ENCODE measurements at places on chromosomes 16 and 17.
A peak's percentile ranks its signal among the peaks of the same experiment; 100 is the strongest.

DNA sequence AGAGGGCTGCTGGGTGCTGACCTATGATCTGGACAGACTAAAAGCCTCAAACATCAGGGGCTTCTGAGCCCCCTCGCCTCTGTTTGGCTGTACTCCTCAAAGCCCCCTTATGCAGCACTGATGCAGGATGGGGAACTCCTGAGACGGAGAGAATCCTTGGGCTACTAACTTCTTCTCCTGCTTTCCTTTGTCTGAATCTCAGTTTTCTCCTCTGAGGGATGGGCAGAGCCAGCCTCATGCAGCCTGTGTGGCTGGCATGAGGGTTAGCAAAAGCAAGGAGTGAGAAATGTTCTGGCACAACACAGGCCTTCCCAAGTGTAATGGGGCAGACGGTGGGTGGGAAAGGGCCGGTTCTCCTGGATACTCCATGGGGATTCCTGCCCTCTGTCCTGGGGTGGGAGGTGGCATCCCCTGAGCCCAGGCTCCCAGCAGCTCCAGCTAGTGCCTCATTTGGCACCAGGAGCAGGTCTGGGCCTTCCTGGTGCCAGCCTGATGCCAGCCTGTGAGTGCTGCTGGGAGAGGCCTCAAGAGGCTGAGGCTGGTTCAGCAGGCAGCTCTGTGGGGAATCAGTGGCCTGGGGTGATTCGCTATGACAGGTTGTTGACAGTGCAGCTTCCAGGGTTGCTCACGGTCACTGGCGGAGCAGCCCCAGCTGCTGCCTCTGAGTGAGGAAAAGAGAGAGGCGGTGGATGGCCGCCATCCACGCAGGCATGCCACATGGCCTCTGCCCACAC, 4.0 kb upstream of the BRD7 start:
- DNase-seq: no peak

- no peak for DNase-seq
Measured at GRCh38 chr17:21676281-21677111, 15.8 kb upstream of the KCNJ18 start.

- no peak for DNase-seq
Measured at GRCh38 chr17:57603978-57604377, 141.1 kb downstream of the CCDC182 start.

- no peak for DNase-seq
Measured at GRCh38 chr16:28257256-28257655, 35.1 kb upstream of the SBK1 start.

GRCh38 chr17:1649844-1650501, at the start of gene RILP:
Gene RILP (minus strand): TSS chr17:1649866. CDS start chr17:1649804, 62 bp downstream.
- peak; percentile 35 for DNase-seq

- DNase-seq: no peak
Measured at GRCh38 chr16:54801057-54801844, 129.4 kb upstream of the IRX5 start.

DNA sequence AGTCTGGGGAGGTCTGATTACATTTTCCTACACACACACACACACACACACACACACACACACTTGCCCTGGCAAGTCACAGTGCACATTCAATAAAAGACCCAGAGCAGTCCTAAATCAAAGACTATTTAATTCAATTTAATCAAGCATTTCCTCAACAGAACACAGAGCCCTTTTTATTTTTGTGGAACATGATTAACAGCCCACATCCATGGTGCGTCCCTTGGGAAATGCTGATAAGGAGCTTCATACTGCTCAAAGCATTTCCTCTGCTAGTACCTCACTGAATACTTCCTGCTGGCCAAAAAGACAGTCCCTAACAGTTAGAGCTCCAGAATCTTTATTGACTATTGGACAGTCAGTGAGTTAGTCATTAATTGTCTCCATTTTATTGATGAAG, 43.1 kb upstream of the MYH10 start:
- peak; percentile 31 for DNase-seq

DNA sequence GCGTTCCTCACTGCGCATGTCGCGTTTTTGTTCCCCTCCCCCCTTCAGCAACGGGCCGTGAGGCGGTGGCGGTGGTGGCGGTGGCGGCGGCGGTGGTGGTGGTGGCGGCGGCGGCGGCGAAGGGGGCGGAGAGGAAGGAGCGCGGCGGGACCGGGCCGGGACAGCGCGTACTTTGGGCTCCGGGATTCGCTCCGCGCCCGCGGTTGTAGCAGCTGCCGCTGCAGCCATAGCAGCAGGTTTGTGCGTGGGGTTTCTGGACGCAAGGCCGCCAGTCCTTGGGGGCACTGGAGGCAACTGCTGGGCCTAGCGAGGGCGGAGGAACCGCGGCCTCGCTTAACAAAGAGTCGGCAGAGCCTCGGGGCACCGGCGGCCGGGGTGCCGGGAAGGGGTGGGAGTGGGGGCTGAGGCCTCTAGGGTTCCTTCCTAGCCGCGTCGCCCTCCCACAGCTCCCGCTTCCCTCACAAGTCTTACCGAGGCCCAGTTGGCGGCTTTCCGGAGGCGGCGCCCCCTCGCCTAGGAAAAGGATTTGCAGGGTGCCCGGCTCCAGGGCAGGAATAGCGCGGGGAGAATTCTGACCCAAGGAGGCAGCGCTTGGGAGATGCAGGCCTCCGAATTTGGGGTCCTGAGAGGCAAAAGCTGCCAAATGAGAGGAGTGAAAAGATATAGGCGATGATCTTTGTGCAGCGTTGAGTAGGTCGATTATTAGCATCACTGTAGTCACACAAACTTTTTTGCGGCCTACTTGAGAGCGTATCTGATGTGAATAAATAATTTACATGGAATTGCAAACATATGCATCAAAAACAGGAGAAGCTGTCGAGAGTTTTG, at the start of gene DDX42:
Gene DDX42 (plus strand): TSS at position 30 of the 828 bp plus-strand sequence. CDS start 12,880 bp downstream, outside the sequence.
- DNase-seq: peak; percentile 69

DNA sequence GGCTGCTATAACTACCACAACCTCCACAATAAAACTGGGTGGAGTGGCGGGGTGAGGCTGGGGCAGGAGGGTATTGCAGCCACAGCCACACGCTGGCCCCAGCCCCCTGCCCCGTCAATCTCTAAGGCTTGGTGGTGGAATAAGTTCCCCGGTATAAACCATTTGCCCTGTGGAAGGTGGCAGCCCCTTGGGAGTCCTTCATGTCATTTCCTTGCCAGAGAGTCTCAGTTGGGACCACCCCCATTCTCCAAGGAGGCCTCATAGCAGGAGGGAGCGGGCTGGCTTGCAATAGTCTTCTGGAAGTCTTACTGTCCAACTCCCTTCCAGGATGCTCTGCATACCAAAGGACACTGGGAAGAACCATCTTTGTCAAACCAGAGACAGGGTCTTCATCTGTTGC, 19.4 kb downstream of the CD300A start:
- no peak for DNase-seq

GRCh38 chr17:82876602-82877379, 37.0 kb upstream of the ZNF750 start:
- peak; percentile 89 for DNase-seq

DNA sequence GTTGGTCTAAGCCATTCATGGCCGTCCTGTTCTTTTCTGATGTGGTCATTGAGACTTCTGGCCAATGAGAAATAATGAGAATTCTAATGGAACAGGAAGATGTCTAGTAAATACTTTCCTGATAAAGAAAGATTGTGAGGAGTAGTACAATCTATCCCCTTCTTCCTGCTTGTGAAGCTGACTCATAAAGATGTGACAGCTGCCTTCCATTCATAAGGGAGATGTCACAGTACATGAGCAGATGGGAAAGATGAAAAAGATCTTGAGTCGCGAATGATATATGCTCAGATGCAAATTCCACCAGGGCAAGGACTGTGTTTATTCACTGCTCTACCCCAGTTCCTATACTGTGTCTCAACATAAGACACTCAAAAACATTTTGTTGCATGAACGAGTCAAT, 111.7 kb upstream of the FOXF1 start:
- peak; percentile 74 for DNase-seq

All from iris pigment epithelial cell (primary cell).